ENCODE measurements at places on chromosomes 13 and 19. TPM values are rescaled to one million over a fixed set of nuclear protein-coding genes. Genes with fewer than 3 reads are reported as not detected.

GRCh38 chr13:75224053-75224742 is 257.8 kb downstream of the TBC1D4 start:
- no peak overlapping the region for H3K4me3 ChIP-seq
- DNase-seq: no peak
- H3K36me3 ChIP-seq: no peaks in the 10 kb centered on the region
- no peak overlapping the region for H3K27ac ChIP-seq
- H3K4me1 ChIP-seq: peaks cover 8% of the 10 kb centered on the region

DNA sequence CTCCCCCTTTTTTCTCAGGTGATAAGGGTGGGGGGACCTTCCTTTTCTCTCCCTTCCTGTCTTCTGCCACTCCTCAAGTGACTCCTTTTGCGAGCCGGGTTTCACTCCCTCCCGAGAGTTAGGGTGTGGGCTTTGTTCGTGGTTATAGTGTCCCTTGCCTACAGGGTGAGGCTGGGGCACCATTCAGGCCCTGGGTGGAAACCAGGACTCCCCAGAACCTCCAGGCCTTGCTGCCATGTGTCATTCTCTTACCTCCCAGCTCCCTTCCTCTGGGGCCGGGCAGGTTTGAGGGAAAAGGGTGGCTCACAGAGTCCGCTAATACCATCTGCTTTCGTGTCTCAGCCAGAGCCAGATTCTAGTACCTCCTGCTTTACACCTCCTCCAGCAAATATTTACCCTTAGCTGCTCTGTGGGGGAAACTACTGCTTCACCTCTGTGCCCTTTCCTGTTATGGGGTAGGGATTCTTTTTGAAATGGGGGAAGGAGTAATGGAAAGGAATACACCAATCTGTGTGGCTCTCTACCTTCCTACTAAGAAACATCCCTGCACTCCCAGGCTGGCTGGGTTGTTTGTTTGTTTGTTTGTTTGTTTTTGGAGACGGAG is 2.8 kb downstream of the ACTN4 start:
- H3K4me3 ChIP-seq: peak overlapping the region; percentile 96
- peak overlapping the region; percentile 95 for H3K27ac ChIP-seq
- peaks cover 74% of the 10 kb centered on the region for H3K4me1 ChIP-seq
- peaks cover 9% of the 10 kb centered on the region for H3K27me3 ChIP-seq
- DNase-seq: no peak

HIF3A gene
- not detected for polyA plus RNA-seq

KLF1 gene
- 1.8 TPM for polyA plus RNA-seq

DNA sequence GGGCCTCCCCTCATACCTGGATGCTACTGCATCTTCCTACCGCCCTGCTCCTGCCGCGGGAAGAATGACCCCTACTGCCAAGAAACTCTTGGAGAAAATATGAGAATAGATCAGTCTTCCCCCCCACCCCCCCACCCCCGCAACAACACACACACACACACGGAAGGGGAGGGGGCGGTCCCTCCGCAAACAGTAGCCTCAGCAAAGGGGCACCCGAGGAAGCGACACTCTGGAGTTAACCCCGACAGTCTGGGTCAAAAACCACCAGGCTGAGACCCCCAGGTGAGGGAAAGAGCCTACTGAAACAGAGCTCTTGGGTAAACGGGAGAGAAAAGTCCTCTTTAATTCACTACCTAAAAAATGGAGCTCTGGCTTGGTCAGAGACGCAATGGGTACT is 1.2 kb downstream of the MED26 start:
- H3K27ac ChIP-seq: peak overlapping the region; percentile 91
- H3K4me3 ChIP-seq: peak overlapping the region; percentile 88
- peaks cover 7% of the 10 kb centered on the region for H3K27me3 ChIP-seq
- DNase-seq: no peak

GRCh38 chr13:84648069-84648640 is 765.9 kb upstream of the SLITRK1 start:
- no peaks in the 10 kb centered on the region for H3K27me3 ChIP-seq
- H3K4me1 ChIP-seq: no peaks in the 10 kb centered on the region
- H3K36me3 ChIP-seq: no peaks in the 10 kb centered on the region
- H3K4me3 ChIP-seq: no peak overlapping the region

C13orf42 gene
- polyA plus RNA-seq: not detected

GRCh38 chr13:91134803-91135184 is 212.7 kb upstream of the MIR17HG start:
- H3K4me1 ChIP-seq: no peaks in the 10 kb centered on the region
- H3K27ac ChIP-seq: no peak overlapping the region
- no peaks in the 10 kb centered on the region for H3K27me3 ChIP-seq
- DNase-seq: no peak

TEKTIP1 gene
- not detected for polyA plus RNA-seq

DIAPH3 gene
- not detected for polyA plus RNA-seq

CBLC gene
- polyA plus RNA-seq: not detected

GRCh38 chr19:45333609-45334303 is 6.8 kb upstream of the KLC3 start:
- no peaks in the 10 kb centered on the region for H3K36me3 ChIP-seq
- H3K4me1 ChIP-seq: peaks cover 5% of the 10 kb centered on the region
- H3K27ac ChIP-seq: no peak overlapping the region

DNA sequence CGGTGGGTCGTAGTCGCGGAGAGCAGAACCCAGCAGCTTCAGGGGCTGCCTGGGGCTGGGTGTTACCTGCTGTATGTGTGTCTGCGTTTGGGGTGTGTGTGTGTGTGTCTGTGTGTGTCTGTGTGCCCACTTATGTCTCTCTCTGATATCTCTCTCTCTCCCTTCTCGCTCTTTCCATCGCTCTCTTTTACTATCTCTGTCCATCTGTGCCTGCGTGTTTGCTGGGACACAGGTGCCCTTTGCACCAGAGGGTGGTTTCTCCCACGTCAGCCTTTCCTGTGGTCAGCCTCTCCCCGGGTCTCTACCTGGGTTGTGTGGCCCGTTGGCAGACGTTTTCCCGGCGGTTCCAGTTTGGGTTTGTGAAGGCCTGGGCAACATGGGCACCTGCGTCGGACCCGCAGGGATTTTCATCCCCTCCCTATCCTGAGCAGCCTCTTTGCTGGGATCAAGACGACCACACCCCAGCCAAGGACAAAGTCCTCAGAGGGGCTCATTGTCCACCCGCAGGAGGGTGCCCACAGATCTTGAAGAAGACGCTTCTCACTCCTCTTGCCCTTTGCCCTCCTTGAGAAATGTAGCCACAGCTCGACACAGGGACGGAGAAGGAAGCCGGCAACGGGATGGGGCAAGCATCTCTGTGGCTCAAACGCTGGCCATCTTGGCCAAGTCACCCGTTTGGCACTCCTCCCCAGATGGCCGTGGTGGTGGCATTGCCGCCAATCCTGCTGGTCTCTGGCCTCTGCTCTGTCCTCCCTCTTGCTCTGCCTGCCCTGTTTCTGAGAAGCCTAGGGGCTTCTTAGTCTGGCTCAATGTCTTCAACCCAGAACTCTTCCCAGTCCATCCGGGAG is 43.3 kb downstream of the ZNF146 start:
- H3K4me3 ChIP-seq: peak overlapping the region; percentile 23
- peaks cover 1% of the 10 kb centered on the region for H3K27me3 ChIP-seq
- DNase-seq: no peak
- peaks cover 11% of the 10 kb centered on the region for H3K36me3 ChIP-seq
- peaks cover 1% of the 10 kb centered on the region for H3K4me1 ChIP-seq
- H3K27ac ChIP-seq: no peak overlapping the region

DNA sequence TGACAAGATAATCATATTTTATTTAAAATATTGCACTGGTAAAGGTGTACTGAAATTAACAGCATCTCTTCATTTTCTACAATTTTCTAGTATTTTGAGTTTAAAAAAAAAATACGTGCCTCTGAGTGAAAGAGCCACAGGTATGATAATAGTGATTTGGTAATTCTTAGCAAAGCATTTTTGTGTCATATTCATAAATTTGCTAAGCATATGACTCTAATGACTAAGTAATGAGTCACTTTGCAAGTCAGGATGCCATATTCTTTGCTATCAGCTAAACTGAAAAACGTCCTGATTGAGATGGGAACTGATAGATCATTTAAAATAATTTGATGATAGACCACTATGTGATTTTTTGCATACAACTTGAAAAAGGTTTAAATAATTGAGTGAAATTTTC is 136.1 kb upstream of the IRS2 start:
- no peaks in the 10 kb centered on the region for H3K27me3 ChIP-seq
- no peak overlapping the region for H3K27ac ChIP-seq

- no peaks in the 10 kb centered on the region for H3K36me3 ChIP-seq
- no peak overlapping the region for H3K4me3 ChIP-seq
- H3K27ac ChIP-seq: no peak overlapping the region
- no peak for DNase-seq
- H3K27me3 ChIP-seq: no peaks in the 10 kb centered on the region
Observed at GRCh38 chr13:40692946-40693345, 26.5 kb upstream of the FOXO1 start.

GRCh38 chr19:6039566-6040225 is 61.8 kb upstream of the RANBP3 start:
- no peak overlapping the region for H3K4me3 ChIP-seq
- H3K4me1 ChIP-seq: no peaks in the 10 kb centered on the region

GRCh38 chr13:27919659-27919933 is 204 bp upstream of the PDX1 start:
- H3K27me3 ChIP-seq: peaks cover 33% of the 10 kb centered on the region
- H3K36me3 ChIP-seq: no peaks in the 10 kb centered on the region
- no peak overlapping the region for H3K4me3 ChIP-seq
- H3K27ac ChIP-seq: no peak overlapping the region
- DNase-seq: no peak

DNA sequence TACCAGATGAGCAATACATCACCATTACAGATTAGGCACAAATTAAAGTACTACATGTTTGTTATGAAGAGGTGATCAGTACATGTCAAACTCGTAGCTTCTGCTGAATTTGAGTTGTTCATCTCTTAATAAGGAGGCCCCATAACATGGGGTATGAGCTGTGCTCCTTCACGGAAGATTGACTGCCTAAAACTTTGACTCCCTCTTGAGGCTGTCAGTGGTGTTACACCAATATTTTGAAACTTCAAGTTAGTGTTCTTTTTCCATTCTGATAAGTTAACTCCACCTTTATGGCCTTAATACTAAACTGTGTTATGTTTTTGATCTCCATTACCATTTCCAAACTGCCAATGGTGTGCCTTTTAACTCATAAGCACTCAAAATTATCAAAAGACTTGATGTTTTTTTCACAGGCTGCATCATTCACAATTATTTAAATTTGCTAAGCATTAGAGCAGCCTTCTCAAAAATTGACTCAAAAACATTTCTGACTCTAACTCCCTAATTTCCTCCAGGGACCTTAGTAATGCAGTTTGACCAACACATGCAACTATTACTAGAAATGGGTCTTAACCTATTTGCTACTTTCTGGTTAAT is 1591.5 kb downstream of the PCDH9 start:
- no peaks in the 10 kb centered on the region for H3K4me1 ChIP-seq
- peak; percentile 7 for DNase-seq
- no peak overlapping the region for H3K4me3 ChIP-seq
- H3K27ac ChIP-seq: no peak overlapping the region
- no peaks in the 10 kb centered on the region for H3K27me3 ChIP-seq

CD209 gene
- not detected for polyA plus RNA-seq

- no peaks in the 10 kb centered on the region for H3K4me1 ChIP-seq
- H3K27me3 ChIP-seq: peaks cover 21% of the 10 kb centered on the region
- no peak overlapping the region for H3K4me3 ChIP-seq
- peaks cover 14% of the 10 kb centered on the region for H3K36me3 ChIP-seq
- DNase-seq: no peak
- H3K27ac ChIP-seq: no peak overlapping the region
Observed at GRCh38 chr13:112335135-112335534, 41.0 kb upstream of the SPACA7 start.

GRCh38 chr13:114325729-114326128 is 11.4 kb downstream of the CHAMP1 start:
- H3K27ac ChIP-seq: no peak overlapping the region
- H3K4me3 ChIP-seq: no peak overlapping the region
- no peak for DNase-seq
- H3K4me1 ChIP-seq: no peaks in the 10 kb centered on the region

TDRD12 gene
- 0.36 TPM for polyA plus RNA-seq

GRCh38 chr13:21079761-21080592 is 18.6 kb upstream of the LATS2 start:
- no peak overlapping the region for H3K27ac ChIP-seq
- H3K4me1 ChIP-seq: peaks cover 24% of the 10 kb centered on the region
- no peaks in the 10 kb centered on the region for H3K36me3 ChIP-seq
- H3K4me3 ChIP-seq: no peak overlapping the region
- H3K27me3 ChIP-seq: peaks cover 6% of the 10 kb centered on the region

- peaks cover 1% of the 10 kb centered on the region for H3K27me3 ChIP-seq
- H3K36me3 ChIP-seq: peaks cover 5% of the 10 kb centered on the region
- DNase-seq: no peak
Observed at GRCh38 chr13:21549633-21550032, 54.3 kb downstream of the MICU2 start.

GRCh38 chr19:46022431-46023310 is at the start of gene PGLYRP1:
TSS of gene PGLYRP1 (minus strand) at chr19:46023053. CDS start at chr19:46023021, 32 bp downstream.
- H3K4me3 ChIP-seq: no peak within 1 kb of the TSS
- H3K27me3 ChIP-seq: peaks cover 8% of the 10 kb centered on the region
- H3K27ac ChIP-seq: no peak within 1 kb of the TSS
- H3K4me1 ChIP-seq: peaks cover 5% of the 10 kb centered on the region

DNA sequence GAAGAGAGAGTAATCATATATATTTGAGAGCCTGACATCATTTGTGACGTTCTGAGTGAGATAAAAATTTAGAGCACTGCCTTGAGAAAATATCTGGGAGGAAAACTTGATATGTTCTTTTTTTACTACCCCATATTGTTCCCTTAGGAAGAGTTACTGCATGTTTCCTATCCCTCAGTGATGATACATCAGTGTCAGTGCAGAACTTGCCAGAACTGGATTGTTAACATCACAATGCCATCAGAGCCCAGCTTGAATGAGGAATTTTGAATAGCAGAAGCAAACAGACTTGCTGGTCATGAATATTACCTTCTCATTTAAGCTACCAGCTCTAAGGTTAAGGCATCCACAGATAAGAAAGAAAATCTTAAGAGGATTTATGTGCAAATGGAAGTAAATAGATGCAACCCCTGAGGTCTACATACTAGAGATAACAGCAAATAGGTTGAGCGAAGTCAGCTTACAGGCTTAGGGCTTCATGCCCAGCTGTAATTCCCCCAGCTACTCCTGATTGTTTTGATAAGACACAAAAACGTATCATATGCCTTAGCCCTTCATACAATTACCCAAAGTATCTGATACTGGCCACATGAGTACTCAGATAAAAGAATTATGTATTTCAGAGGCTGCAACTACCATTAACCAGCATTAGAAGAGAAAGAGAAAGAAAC is 313.7 kb upstream of the ATXN8OS start:
- H3K27ac ChIP-seq: no peak overlapping the region
- no peak for DNase-seq
- H3K27me3 ChIP-seq: no peaks in the 10 kb centered on the region
- H3K4me3 ChIP-seq: no peak overlapping the region
- H3K4me1 ChIP-seq: no peaks in the 10 kb centered on the region
- H3K36me3 ChIP-seq: no peaks in the 10 kb centered on the region

LYL1 gene
- 2.1 TPM for polyA plus RNA-seq

ZNF574 gene
- polyA plus RNA-seq: 20.3 TPM

MAST1 gene
- polyA plus RNA-seq: 0.28 TPM
